Cerebellar cortex (tissue), 1 donor: ENCODE measurements at places on chromosomes 4 and X.

- peak; percentile 26 for DNase-seq
Measured at GRCh38 chrX:110145854-110146253, 142.9 kb downstream of the TMEM164 start.

- DNase-seq = no peak
Measured at GRCh38 chr4:8763966-8764901, 107.4 kb downstream of the HMX1 start.

- DNase-seq = no peak
Measured at GRCh38 chr4:168557658-168558057, 60.8 kb downstream of the PALLD start.

GRCh38 chr4:123832173-123833026 lies 435.8 kb downstream of the SPRY1 start:
- DNase-seq = peak; percentile 72

DNA sequence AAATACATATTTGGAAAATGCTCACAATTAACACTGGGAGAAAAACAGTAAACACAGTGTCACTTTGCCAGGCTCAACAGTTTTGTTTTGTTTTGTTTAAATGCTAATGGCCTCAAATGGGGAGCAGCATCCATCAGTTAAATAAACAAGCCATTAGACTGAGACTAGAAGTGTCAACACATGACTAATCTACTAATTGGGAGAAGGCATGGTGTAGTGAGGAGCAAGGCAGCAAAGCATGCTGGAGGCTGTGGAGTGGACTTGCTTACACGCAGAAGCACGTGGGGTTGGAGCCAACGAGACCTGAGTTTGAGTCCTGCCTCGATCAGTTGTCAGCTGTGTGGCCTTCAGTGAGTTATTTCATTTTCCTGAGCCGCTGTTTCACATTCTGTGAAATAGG lies 29.0 kb downstream of the UTP14A start:
- DNase-seq = no peak

- no peak for DNase-seq
Measured at GRCh38 chr4:150994721-150995120, 20.4 kb downstream of the LRBA start.

- DNase-seq = no peak
Measured at GRCh38 chr4:77960367-77960766, 96.8 kb upstream of the FRAS1 start.

DNA sequence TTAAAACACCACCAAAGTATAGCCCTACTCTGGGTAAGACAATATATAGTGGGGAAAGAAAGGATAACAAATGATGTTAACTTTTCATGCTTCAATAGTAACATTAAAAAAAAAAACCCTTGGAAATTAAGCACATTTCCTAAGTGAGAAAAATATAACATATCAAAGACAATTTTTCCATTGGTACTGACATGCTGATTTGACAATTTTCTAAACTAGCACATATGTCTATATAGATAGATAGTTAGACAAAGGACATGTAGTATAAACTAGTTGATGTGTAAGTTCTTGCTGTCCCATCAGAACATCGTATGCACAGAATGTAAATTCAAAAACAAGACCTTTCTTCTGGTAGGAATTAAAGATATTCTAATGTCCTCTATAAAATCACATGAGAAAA lies 47.2 kb upstream of the ETNPPL start:
- DNase-seq = no peak

DNA sequence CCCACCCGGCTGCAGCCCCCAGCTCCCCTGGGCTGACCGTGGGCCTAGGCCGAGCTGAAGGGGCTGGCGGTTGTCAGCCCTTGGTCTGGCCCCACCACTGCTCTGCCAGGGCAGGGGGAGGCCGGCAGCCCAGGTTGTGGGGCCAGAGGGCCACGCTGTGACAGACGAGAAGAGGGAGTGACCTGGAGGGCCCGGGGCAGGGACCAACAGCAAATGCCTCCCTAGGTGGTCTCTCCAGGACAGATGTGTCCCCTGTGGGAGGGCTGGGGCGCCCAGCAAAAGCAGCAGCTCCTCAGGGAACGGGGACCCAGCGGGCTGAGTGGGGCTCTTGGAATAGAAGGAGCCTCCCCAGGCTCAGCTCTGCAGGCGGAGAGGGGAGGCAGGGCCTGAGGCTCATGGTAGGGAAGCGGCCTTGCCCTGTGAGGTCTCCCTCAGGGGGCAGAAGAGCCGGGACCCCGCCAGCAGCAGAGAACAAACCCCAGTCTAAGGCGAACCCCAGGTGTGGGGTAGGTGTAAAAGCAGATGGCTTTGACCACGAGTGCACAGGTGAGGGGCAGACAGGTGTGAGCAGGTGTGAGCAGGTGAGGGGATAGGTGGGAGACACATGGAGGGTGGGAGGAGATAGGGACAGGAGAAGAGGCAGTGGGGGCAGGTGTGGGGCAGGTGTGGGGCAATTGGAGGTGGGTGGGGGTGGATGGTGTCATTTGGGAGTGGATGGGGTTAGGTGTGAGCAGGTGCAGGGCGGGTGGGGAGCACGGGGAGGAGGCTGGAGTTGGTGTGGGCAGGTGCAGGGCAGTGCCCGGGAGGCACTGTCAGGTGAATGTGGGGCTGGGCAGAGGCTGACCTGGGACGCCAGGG lies 34.1 kb upstream of the SPON2 start:
- no peak for DNase-seq

- DNase-seq = peak; percentile 2
Measured at GRCh38 chr4:53671757-53672156, 80.5 kb upstream of the LNX1 start.

- DNase-seq = no peak
Measured at GRCh38 chr4:152691761-152692160, 12.0 kb upstream of the TMEM154 start.

- no peak for DNase-seq
Measured at GRCh38 chrX:47814851-47815250, 21.9 kb upstream of the ZNF81 start.

GRCh38 chr4:122221322-122221721 lies 69.2 kb downstream of the BLTP1 start:
- no peak for DNase-seq

GRCh38 chr4:53147197-53147596 lies 218.7 kb downstream of the SCFD2 start:
- no peak for DNase-seq
